ENCODE measurements at places on chromosomes 3 and 15. TPM values are rescaled to one million over a fixed set of nuclear protein-coding genes. Genes with fewer than 3 reads are reported as not detected.

VPS8 gene
- total RNA-seq: 19.8 TPM

TGFBR2 gene
- 99.7 TPM for total RNA-seq

SERINC4 gene
- total RNA-seq: not detected

CSK gene
- total RNA-seq: 31.6 TPM

CAMKV gene
- total RNA-seq: not detected
